ENCODE measurements at places on chromosomes 13 and 19. TPM values are rescaled to one million over a fixed set of nuclear protein-coding genes. Genes with fewer than 3 reads are reported as not detected.

DNA sequence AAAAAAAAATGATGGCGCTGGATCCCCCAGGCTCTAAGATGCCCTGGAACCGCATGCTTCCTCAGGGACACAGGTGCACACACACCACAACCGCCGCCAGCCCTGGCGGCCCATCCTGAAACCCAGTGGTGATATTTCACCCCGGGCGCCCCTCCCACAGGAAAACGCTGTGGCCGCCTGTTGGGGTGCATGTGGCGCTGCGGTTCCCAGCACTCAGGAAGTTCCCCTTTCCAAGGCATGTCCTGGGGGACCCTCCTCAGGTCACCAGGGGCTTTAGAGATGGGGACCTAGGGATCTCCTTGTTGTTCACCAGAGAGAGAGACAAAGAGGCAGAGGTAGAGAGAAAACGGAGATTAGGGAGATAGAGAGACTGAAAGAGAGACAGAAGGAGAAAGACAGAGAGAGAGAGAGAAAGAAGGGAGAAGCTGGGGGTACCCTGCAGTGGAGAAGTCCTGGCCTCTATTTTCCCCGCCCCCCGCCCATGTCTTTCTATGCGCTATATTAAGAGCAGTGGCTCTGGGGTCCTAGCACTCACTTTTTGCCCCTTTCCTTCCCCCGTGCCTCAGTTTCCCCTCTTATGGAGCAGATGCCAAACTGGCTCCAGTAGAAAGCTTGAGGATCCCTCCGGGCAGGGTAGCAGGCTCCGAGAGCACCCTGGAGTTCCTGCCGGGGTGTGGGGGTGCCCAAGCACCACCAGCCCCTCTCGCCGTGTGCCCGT lies 2.3 kb downstream of the ADGRE2 start:
- H3K4me3 ChIP-seq: no peak overlapping the region
- no peaks in the 10 kb centered on the region for H3K27me3 ChIP-seq
- H3K36me3 ChIP-seq: no peaks in the 10 kb centered on the region
- no peaks in the 10 kb centered on the region for H3K4me1 ChIP-seq

DNA sequence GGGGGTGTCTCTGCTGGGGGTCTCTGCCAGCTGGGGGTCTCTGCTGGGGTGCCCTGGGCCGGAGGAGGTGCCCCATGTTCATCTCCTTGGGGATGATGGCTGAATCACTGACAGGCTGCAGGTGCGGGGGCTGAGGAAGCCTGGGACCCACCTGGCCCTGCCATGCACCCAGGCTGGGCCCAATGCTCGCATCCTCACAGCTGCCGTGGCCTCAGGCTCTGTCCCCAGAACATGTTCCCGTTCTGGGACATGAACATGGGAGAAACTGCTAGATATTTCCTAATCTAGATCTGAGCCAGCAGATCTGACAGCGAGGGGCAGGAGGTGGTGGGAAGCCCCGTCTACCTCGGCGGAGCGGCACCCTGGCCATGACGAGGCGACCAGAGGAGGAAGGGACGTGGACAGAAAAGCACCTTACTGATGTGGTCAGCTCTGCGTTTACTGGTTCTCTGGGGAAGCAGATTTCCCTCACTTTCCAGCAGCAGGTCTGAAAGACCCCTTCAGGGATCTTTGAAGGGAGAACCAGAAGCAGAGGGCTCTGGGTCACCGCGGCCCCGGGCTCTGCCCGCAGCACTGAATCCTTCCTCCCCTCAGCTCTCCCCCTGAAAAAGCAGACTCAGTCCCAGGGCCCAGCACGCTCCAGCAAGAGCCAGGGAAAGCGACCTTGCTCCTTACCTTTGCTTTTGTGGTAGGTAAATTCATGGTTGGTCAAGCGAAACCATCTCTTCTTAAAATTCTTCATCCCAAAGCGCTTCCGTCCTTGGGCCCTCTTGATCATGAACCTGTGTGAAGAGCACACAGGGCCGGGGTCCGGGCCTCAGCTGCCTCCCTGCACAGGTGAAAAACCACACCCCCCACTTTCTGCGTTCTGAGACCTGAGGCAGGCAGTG lies 26.5 kb upstream of the C13orf46 start:
- H3K4me1 ChIP-seq: peaks cover 8% of the 10 kb centered on the region
- H3K36me3 ChIP-seq: no peaks in the 10 kb centered on the region
- no peak for DNase-seq
- H3K27ac ChIP-seq: no peak overlapping the region
- H3K27me3 ChIP-seq: no peaks in the 10 kb centered on the region
- H3K4me3 ChIP-seq: no peak overlapping the region

The TMEM38A gene
- total RNA-seq: 5.8 TPM

DNA sequence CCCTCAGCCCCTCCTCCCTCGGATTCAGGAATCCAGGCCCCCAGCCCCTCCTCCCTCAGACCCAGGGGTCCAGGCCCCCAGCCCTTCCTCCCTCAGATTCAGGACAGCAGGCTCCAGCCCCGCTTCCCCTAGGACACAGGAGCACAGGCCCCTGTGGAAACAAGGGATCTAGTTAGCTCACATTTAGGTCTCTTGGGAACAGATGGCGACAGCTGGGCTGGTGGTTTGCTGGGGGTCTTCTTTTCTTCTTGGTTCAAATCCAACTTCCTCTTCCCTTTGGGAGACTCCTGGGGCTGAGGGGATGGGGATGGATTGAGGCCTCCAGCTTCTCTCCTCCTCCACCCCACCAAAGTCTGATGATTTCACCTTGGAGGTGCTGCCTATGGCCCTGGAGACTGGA lies 19.6 kb downstream of the ZNF575 start:
- peaks cover 11% of the 10 kb centered on the region for H3K36me3 ChIP-seq
- H3K4me1 ChIP-seq: no peaks in the 10 kb centered on the region
- H3K27me3 ChIP-seq: no peaks in the 10 kb centered on the region
- no peak overlapping the region for H3K4me3 ChIP-seq
- no peak for DNase-seq

The POSTN gene
- 13.1 TPM for total RNA-seq

DNA sequence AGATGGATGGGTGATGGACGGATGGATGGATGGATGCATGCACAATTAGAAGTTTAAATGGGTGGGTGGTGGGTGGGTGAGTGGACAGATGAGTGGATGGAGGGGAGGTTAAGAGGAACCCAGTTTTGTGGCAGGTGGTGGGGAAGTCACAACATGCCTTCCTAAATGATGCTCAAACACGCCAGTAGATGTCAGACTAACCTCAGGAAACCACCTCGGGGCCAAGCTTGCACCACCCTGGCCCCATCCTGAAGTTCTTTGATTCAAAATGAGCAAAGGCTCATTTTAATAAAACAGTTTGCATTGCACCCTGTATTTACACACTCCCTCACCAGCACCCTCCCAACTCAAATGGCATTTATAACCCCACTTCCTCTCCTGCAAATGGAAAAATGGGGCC lies 91.4 kb upstream of the CACNA1A start:
- no peaks in the 10 kb centered on the region for H3K36me3 ChIP-seq
- no peak overlapping the region for H3K4me3 ChIP-seq
- DNase-seq: peak; percentile 56

- H3K4me1 ChIP-seq: no peaks in the 10 kb centered on the region
- H3K27ac ChIP-seq: no peak overlapping the region
- H3K27me3 ChIP-seq: no peaks in the 10 kb centered on the region
- H3K36me3 ChIP-seq: peaks cover 9% of the 10 kb centered on the region
Measured at GRCh38 chr13:97379386-97379785, 54.6 kb upstream of the RAP2A start.

GRCh38 chr13:110341445-110342244 lies 34.6 kb downstream of the COL4A2 start:
- H3K36me3 ChIP-seq: peaks cover 2% of the 10 kb centered on the region
- H3K4me3 ChIP-seq: no peak overlapping the region
- DNase-seq: no peak
- peak overlapping the region; percentile 86 for H3K27ac ChIP-seq
- peaks cover 27% of the 10 kb centered on the region for H3K4me1 ChIP-seq

The FCER2 gene
- 1.0 TPM for total RNA-seq

GRCh38 chr19:15178629-15179308 lies 22.0 kb downstream of the NOTCH3 start:
- H3K36me3 ChIP-seq: peaks cover 7% of the 10 kb centered on the region
- H3K27ac ChIP-seq: no peak overlapping the region
- no peaks in the 10 kb centered on the region for H3K4me1 ChIP-seq
- H3K4me3 ChIP-seq: no peak overlapping the region

DNA sequence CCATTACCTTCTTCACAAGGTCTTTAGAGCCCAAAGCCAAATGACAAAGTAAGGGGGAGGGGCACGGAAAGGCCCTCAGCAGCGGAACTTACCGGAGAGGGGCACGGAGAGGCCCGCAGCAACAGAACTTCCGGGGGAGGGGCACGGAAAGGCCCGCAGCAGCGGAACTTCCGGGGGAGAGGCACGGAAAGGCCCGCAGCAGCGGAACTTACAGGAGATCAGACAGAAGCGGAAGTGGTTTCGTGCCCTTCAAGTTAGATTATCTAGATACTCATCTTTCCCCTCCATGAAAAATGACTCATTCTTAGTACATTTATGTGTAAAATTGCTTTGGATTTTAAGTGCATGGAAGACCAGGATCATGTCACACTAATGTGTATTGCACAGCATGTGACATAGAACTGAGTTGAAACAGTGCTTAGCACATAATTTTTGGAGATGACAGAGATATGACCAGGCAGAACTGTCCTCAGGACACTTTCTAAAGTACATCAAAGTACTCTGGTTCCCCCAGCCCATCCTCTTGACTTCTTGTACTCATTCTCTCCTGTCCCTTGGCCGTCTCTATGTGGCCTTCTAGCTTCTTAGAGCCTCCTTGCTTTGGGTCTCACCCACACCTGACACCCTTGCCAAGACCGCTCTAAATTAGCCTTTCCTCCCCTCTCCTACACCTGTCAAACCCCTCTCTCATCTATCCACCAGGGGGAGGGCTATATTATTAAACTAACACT lies 25.7 kb upstream of the TPTE2 start:
- no peak overlapping the region for H3K27ac ChIP-seq
- H3K4me3 ChIP-seq: peak overlapping the region; percentile 35
- no peak for DNase-seq
- H3K4me1 ChIP-seq: no peaks in the 10 kb centered on the region
- no peaks in the 10 kb centered on the region for H3K27me3 ChIP-seq

GRCh38 chr19:38185562-38185961 lies 38.5 kb downstream of the DPF1 start:
- DNase-seq: no peak
- H3K27me3 ChIP-seq: no peaks in the 10 kb centered on the region
- H3K36me3 ChIP-seq: peaks cover 11% of the 10 kb centered on the region
- no peak overlapping the region for H3K27ac ChIP-seq
- H3K4me3 ChIP-seq: no peak overlapping the region

The CGB3 gene
- total RNA-seq: not detected

DNA sequence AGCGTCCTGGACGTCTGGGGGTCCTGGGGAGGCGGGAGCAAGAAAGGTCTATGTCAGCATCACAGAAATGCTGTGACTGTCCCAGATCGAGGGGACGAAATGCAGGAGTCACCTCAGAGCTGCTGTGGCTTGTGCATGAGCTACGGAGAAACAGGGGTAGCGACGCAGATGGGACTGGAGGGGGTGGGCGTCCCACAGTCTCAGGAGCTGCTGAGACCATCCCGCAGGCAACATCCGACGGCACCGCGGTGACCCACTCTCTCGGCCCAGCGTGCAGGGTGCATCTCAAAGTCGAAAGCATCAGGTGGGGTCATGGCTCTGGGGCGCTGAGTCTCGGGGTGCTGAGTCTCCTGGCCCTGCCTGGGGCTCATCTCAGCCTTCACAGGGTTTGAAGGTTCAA lies 37.4 kb upstream of the C13orf46 start:
- peaks cover 3% of the 10 kb centered on the region for H3K4me1 ChIP-seq
- H3K27me3 ChIP-seq: no peaks in the 10 kb centered on the region
- H3K36me3 ChIP-seq: no peaks in the 10 kb centered on the region
- no peak overlapping the region for H3K4me3 ChIP-seq
- DNase-seq: no peak
- H3K27ac ChIP-seq: no peak overlapping the region
